ENCODE measurements at places on chromosomes 1 and 21. TPM values are rescaled to one million over a fixed set of nuclear protein-coding genes. Genes with fewer than 3 reads are reported as not detected.

The CELA2A gene
- total RNA-seq: not detected

The ITGB2 gene
- 468 TPM for total RNA-seq

The CRNN gene
- total RNA-seq: not detected

The ACTL8 gene
- not detected for total RNA-seq

The KRTAP21-3 gene
- total RNA-seq: not detected

The SH3D21 gene
- total RNA-seq: 8.5 TPM

DNA sequence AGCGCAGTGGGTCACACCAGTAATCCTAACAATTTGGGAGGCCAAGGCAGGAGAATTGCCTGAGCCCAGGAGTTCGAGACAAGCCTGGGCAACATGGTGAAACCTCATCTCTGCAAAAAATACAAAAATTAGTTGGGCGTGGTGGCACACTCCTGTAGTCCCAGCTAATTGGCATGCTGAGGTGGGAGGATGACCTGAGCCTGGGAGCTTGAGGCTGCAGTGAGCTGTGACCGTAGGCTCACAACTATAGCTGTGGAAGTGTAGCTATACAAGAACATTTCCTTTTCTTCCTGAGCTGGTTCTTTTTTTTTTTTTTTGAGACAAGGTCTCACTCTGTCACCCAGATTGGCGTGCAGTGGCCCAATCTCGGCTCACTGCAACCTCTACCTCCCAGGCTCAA, 19.1 kb upstream of the ZNF697 start:
- H3K4me3 ChIP-seq: no peak overlapping the region
- H3K4me1 ChIP-seq: no peaks in the 10 kb centered on the region
- DNase-seq: no peak
- H3K27me3 ChIP-seq: no peaks in the 10 kb centered on the region
- no peak overlapping the region for H3K27ac ChIP-seq

DNA sequence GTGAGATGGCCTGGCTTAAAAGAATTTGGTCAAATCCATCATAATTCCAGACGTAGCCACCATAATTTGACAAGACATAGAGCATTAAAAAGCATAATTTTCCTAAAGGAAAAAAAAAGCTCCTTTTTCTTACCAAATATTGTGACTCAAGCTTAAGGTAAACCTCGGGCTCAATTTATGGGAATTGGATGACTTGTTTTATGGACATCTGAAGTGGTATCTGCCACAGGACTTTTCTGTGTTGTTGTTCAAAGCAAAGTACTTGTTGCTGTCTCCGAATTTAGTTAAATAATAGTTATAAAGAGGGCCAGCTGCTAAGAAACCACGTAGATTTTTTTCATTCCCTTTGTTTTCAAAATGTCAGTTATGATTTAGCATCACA, 1.1 kb downstream of the MPZL1 start:
- no peaks in the 10 kb centered on the region for H3K27me3 ChIP-seq
- H3K4me1 ChIP-seq: peaks cover 36% of the 10 kb centered on the region
- DNase-seq: no peak

GRCh38 chr1:173545688-173546087, 57.2 kb downstream of the SLC9C2 start:
- H3K27me3 ChIP-seq: no peaks in the 10 kb centered on the region
- H3K36me3 ChIP-seq: no peaks in the 10 kb centered on the region
- no peak for DNase-seq
- H3K27ac ChIP-seq: no peak overlapping the region
- no peaks in the 10 kb centered on the region for H3K4me1 ChIP-seq

- H3K4me1 ChIP-seq: peaks cover 3% of the 10 kb centered on the region
- DNase-seq: no peak
- H3K36me3 ChIP-seq: no peaks in the 10 kb centered on the region
- H3K27me3 ChIP-seq: peaks cover 30% of the 10 kb centered on the region
- H3K4me3 ChIP-seq: no peak overlapping the region
Observed at GRCh38 chr1:20382711-20383110, 92.0 kb downstream of the VWA5B1 start.

GRCh38 chr1:54926970-54927369, 40.0 kb upstream of the DHCR24 start:
- H3K36me3 ChIP-seq: no peaks in the 10 kb centered on the region
- DNase-seq: no peak

DNA sequence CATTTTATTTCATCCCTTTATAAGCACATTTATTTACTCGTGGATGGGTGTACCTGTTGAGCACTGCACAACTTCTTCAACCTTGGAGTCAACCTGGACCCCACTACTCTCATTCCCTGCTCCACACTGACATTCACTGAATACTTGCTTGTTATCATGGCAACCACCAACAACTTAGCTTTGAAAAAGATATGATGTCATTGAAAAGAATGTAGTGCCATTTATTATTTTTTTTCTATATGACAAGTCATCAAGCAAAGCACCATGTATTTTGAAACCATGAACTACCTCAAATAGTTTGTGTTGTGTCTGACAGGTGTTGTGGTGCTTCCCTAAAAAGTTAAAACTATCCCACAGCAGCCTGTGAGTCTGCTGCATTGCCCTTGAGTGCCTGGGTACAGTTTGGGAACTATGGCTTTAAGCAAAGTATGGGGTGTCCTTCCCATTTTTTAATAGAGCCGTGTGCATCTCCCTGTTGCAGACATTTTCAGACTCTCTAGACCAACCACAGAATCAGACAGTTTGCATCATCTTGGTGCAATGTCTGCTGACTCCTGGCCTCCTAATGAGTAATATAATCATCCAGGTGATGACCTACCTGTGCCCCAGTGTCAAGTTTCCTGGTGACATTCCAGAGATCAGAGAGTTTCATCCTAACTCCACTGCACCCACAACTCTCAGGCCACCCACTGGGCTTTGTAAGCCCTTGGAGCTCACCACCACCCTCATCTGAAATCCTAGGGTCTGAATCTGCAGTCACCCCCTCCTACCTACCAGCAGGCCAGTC, 339.7 kb upstream of the PROX1 start:
- no peaks in the 10 kb centered on the region for H3K4me1 ChIP-seq
- H3K4me3 ChIP-seq: no peak overlapping the region
- no peak overlapping the region for H3K27ac ChIP-seq
- H3K27me3 ChIP-seq: no peaks in the 10 kb centered on the region
- H3K36me3 ChIP-seq: no peaks in the 10 kb centered on the region
- no peak for DNase-seq

- H3K27ac ChIP-seq: no peak overlapping the region
- H3K36me3 ChIP-seq: no peaks in the 10 kb centered on the region
- H3K27me3 ChIP-seq: no peaks in the 10 kb centered on the region
- H3K4me3 ChIP-seq: no peak overlapping the region
- no peak for DNase-seq
- no peaks in the 10 kb centered on the region for H3K4me1 ChIP-seq
Observed at GRCh38 chr1:115031595-115031994, 2.0 kb downstream of the TSHB start.

- no peak for DNase-seq
- no peaks in the 10 kb centered on the region for H3K27me3 ChIP-seq
- H3K4me3 ChIP-seq: no peak overlapping the region
- H3K27ac ChIP-seq: no peak overlapping the region
- no peaks in the 10 kb centered on the region for H3K36me3 ChIP-seq
- no peaks in the 10 kb centered on the region for H3K4me1 ChIP-seq
Observed at GRCh38 chr1:189216886-189217285, 1260.8 kb downstream of the BRINP3 start.

- H3K4me3 ChIP-seq: no peak overlapping the region
- no peaks in the 10 kb centered on the region for H3K36me3 ChIP-seq
- H3K27me3 ChIP-seq: no peaks in the 10 kb centered on the region
- DNase-seq: no peak
- H3K27ac ChIP-seq: no peak overlapping the region
Observed at GRCh38 chr1:212556822-212557549, 51.6 kb upstream of the ATF3 start.

GRCh38 chr1:22789356-22789994, 78.8 kb downstream of the EPHB2 start:
- H3K27me3 ChIP-seq: no peaks in the 10 kb centered on the region
- DNase-seq: no peak
- H3K4me1 ChIP-seq: peaks cover 9% of the 10 kb centered on the region
- H3K36me3 ChIP-seq: no peaks in the 10 kb centered on the region
- H3K4me3 ChIP-seq: no peak overlapping the region

DNA sequence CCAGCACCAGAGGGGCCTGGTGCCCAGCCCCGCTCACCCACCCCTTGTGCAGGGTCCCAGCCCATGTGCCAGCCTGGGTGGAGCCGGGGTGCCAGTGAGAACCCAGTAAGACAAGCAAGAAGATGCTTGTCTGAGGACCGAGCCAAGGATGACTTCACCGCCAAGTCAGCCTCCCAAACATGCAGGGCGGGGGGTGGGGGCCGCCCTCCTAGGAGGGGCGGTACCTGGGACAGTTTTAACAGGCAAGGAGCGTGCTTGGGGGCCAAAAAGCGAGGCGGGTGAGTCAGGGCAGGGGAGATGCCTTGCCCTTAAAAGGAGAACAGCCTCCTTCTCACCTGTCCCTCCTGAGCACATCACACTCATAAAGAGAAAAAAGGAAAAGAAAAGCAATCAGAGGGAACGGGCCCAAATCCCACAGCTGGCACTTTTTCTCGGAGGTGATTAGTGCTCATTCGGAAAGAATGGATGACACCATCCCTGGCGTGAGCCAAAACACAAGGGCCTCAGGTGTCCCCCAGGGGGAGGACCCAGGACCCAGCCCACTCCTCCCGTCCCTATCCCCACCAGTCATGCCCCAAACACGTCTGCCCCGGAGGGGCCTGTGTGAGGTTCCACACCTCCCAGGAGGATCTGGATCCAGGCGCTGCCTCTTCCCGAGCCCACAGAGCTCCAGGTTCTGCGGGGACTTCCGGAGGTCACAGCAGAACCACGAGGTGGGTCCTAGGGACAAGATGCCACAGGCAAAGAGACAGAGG, 77.6 kb upstream of the IFFO2 start:
- H3K4me3 ChIP-seq: no peak overlapping the region
- peak; percentile 37 for DNase-seq
- no peak overlapping the region for H3K27ac ChIP-seq
- no peaks in the 10 kb centered on the region for H3K4me1 ChIP-seq

GRCh38 chr1:18373882-18374493, 106.7 kb upstream of the KLHDC7A start:
- no peak overlapping the region for H3K27ac ChIP-seq
- no peak overlapping the region for H3K4me3 ChIP-seq
- H3K27me3 ChIP-seq: peaks cover 7% of the 10 kb centered on the region
- no peak for DNase-seq
- no peaks in the 10 kb centered on the region for H3K36me3 ChIP-seq

- H3K4me1 ChIP-seq: no peaks in the 10 kb centered on the region
- DNase-seq: peak; percentile 47
- H3K27me3 ChIP-seq: peaks cover 6% of the 10 kb centered on the region
Observed at GRCh38 chr1:234111458-234112142, 207.1 kb downstream of the SLC35F3 start.

- H3K27me3 ChIP-seq: no peaks in the 10 kb centered on the region
- peaks cover 58% of the 10 kb centered on the region for H3K36me3 ChIP-seq
- DNase-seq: no peak
- H3K27ac ChIP-seq: no peak overlapping the region
Observed at GRCh38 chr1:19723874-19724273, 59.2 kb downstream of the HTR6 start.

DNA sequence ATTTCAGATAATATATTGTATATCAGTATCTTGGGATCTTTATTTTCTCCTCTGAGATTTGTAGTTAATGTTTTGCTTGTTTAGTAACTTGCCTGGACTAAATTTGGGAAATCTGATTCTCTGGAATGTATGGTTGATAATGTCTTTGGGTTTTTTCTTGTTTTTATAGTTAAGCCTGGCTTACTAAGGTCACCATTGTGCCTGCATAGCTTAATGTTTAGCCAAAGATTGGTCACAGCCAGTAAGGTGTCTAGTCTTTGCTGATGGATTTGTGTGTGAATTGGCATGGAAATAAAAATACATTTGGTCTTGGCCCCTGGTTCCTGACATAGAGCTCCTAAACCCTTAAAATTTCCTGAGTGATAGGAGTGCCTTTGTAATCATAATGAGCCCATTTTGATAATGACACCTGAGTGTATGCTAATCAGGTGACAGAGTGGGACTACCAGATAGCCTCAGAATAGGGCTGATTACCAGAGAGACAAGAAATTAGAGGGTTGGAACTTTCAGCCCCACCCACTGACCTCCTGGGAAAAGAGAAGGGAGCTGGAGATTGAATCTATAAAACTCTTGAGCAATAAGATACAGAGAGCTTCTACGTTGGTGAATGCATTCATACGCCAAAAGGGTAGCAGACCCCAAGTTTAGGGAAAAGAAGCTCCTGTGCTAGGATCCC, 47.9 kb upstream of the NUF2 start:
- no peak for DNase-seq
- H3K36me3 ChIP-seq: no peaks in the 10 kb centered on the region
- H3K4me3 ChIP-seq: no peak overlapping the region
- H3K27ac ChIP-seq: no peak overlapping the region
- no peaks in the 10 kb centered on the region for H3K27me3 ChIP-seq

- H3K27ac ChIP-seq: no peak overlapping the region
- H3K27me3 ChIP-seq: peaks cover 12% of the 10 kb centered on the region
- H3K4me3 ChIP-seq: no peak overlapping the region
- no peaks in the 10 kb centered on the region for H3K36me3 ChIP-seq
Observed at GRCh38 chr1:206971029-206971655, 882 bp upstream of the FCAMR start.

GRCh38 chr21:39575775-39576174, 37.0 kb upstream of the B3GALT5 start:
- no peaks in the 10 kb centered on the region for H3K36me3 ChIP-seq
- no peak overlapping the region for H3K27ac ChIP-seq
- no peak overlapping the region for H3K4me3 ChIP-seq
- no peaks in the 10 kb centered on the region for H3K4me1 ChIP-seq
- DNase-seq: no peak
- peaks cover 3% of the 10 kb centered on the region for H3K27me3 ChIP-seq

- H3K27ac ChIP-seq: no peak overlapping the region
- H3K4me3 ChIP-seq: no peak overlapping the region
- peak; percentile 45 for DNase-seq
- H3K4me1 ChIP-seq: peaks cover 15% of the 10 kb centered on the region
Observed at GRCh38 chr21:44896561-44897286, 23.2 kb upstream of the PTTG1IP start.

DNA sequence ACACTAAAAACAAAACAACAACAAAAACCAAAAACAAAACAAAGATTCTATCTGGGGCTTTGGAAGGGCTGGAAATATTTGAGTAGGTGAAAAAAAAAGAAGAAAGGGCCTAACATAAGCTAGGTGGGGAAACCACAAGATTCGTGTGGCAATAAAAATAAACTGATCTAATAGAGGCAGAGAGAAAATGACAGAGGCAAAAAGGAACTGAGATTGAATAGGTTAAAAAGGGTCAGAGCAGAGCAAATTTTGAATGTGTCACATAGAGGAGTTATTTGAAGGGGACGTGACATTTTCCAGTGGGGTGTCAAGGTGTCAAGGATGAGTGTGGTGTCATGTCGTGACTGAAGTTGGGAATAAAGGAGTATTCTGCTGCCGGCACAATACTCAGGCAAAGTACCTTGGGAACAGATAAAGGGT, 65.2 kb upstream of the RALGPS2 start:
- H3K27me3 ChIP-seq: no peaks in the 10 kb centered on the region
- no peak overlapping the region for H3K4me3 ChIP-seq
- H3K27ac ChIP-seq: no peak overlapping the region
- no peaks in the 10 kb centered on the region for H3K4me1 ChIP-seq
- no peaks in the 10 kb centered on the region for H3K36me3 ChIP-seq

All from lower lobe of right lung (tissue), 2 donors.